ENCODE measurements at places on chromosomes 2 and 18.

GRCh38 chr2:173605994-173606393 lies 251.3 kb downstream of the CDCA7 start:
- no peak for DNase-seq

- DNase-seq, result no peak
Observed at GRCh38 chr2:56202381-56203121, 18.8 kb downstream of the CCDC85A start.

- DNase-seq, result no peak
Observed at GRCh38 chr2:172226244-172227061, 123.8 kb upstream of the DLX2 start.

- DNase-seq, result no peak
Observed at GRCh38 chr2:145411493-145411892, 891.6 kb upstream of the ZEB2 start.

DNA sequence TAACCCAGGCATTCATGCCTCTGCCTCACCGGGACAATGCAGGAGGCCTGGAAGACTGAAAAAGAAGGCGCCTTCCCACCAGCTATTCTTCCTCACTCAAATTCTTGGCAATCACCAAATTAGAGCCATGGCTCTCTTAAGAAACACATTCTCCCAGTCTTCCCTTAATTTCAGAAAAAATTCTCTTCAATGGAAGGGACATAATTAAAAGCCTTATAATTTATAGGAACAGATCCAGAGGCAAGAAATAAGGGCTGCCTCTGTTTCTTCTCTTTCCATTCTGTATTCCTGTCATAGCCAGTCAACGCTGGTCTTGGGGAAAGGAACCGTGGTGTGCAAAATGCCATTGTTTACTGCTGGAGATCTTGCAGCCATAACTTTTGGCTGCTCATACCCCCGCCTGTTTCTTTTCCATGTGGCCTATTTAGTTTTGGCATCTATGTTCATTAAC lies 32.8 kb downstream of the DTNA start:
- no peak for DNase-seq

GRCh38 chr18:50726960-50727589 lies 92.7 kb downstream of the MRO start:
- no peak for DNase-seq

DNA sequence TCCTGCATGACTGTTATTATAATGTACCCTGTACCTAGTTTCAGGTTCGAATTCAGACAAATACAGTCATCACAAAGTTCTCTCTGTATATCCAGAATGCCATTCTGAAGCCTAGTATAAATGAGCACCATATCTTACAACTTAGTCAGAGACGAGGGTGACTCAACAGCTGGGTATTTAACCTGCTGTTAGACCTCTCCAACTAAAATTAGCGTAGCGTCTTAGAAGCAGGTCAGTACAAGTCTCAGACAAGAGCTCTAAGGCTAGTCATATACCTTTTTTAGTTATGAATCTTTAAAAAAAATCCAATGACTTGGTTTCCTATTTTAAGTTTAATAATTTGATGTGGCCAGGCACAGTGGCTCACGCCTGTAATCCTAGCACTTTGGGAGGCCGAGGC lies 74.1 kb downstream of the CABYR start:
- DNase-seq, result no peak

GRCh38 chr18:3345452-3345851 lies 83.5 kb downstream of the MYL12B start:
- DNase-seq, result no peak

- no peak for DNase-seq
Observed at GRCh38 chr2:234805836-234806235, 146.0 kb upstream of the SH3BP4 start.

DNA sequence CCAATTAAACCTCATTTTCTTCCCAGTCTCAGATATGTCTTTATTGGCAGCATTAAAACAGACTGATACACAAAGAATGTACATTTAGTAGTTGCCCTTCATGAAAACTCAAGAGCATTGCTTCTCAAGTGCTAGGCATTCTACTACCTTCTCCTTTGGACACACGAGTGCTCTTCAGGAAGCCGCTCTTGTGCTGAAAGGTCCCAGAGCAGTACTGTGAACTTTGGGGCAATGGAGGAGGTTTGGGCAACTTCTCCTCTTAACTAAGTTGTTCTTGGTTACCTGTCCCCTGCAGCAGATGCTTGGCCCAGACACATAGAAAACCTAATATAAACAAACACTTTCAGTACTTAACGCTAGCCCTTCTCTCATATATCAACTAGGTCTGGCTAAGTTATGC lies 362.8 kb downstream of the DPP10 start:
- no peak for DNase-seq

- no peak for DNase-seq
Observed at GRCh38 chr2:154813636-154814035, 115.1 kb downstream of the KCNJ3 start.

DNA sequence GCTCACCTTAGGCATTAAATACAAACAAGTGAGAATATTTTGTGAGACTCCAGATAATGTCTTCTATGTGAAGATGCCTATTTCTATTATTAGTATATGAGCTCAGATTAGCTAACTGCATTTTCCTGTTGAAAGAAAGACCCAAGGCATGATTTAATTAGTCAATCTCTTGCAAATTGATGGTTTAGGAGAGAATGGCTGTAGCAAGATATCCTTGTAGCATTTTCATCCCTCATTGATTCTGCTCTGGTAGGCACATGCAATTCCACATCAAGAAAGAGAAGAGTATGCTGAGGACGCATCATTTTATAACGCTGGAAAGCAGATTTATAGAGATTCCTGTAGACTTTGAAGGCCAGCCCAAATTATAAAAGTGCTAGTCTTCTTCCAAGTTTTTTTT lies 332.0 kb downstream of the SOX11 start:
- no peak for DNase-seq

- DNase-seq, result no peak
Observed at GRCh38 chr2:5064687-5065086, 627.5 kb upstream of the SOX11 start.

DNA sequence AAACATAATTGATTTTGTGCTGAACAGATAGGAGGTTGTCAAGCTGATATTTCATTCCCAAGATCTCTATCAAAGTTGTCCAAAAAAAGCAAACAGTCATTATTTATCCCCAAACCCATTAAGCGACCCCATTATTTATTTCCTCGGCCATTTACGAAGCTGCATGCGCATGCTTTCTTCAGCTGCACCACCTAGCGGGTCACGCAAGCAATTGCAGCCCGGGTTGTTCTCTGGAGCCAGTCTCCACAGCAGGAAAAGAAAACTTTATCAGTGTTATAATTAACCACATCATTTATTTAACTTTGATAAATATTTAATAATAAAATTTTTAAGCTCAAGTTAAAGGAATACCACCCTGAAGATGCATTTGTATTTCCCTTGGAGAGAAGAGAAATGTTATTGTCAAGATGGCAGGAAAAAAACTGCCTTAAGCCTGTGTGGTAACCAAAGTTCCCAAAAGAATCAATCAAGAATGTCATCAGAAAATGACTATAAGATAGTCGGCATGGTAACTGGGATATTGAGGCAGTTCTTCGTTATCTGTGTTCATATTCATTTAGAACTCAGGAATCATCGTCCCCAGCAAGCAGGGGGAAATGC lies 304.7 kb downstream of the FBXO15 start:
- no peak for DNase-seq

DNA sequence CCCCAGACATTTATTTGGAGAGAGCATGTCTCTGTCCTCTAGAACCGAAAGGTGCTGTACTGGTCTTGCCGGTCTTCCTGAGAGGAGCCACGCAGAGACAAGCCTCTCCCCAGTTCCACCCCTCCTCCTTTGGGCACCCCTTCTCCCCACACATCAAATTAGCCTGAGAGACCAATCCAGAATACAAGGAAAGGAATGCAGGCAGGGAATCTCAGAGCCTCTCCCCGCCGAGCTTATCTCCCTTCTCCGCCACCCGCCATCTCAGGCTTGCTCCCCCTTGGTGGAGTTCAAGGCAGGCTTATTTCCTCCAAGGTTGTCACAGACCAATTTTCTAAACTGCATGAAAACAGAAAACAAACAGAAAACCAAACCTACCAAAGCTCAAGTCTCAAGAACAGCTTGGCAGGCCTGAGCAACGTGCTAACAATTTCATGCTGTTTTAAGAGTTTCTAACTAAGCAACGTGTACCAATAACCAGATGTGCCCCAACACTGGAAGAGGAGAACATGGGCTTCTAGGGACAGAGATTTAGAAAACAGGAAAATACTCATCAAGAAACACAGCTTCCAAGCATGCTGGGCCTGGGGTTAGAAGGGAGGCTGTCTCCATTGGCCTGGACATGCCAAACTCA lies 124.5 kb upstream of the PKDCC start:
- DNase-seq, result no peak

DNA sequence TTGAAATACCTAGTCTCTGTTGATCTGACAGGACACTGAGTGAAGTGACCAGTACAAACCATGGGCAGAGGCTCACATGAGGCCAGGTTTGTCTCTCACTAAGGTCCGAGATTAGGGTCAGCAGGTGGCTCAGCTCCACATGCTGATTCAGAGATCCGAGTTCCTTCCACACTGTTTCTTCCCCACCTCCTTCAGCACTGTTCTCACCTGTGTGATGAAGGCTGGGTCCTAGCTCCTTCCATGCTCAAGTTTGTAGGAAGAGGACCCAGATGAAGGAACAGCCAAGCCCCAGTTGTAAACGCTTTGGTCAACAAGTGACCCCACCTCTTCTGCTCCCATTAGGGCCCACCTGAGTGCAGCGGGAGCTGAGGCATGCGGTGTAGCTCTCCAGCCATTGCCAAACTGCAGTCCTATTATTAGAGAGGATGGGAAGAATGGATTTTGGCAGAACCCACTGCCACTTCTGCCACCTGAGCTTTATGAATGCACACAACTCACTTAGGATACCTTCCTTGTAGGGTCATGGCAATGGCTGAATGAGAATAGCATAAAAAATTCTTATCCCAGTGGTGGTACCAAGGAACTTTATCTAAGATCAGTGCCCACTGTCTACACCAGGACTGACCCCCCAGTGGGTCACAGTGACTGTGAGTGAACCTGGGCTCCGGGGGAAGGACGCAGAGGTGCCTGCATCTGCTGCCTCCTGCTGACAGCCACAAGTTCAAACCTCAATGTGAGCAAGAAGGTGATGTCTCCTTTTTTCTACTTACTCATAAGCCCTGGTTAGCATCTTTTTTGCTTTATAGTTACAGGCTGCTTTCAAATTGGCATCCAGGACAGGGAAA lies 324.8 kb upstream of the HS6ST1 start:
- no peak for DNase-seq

- DNase-seq, result no peak
Observed at GRCh38 chr2:148167855-148168254, 147.0 kb downstream of the MBD5 start.

DNA sequence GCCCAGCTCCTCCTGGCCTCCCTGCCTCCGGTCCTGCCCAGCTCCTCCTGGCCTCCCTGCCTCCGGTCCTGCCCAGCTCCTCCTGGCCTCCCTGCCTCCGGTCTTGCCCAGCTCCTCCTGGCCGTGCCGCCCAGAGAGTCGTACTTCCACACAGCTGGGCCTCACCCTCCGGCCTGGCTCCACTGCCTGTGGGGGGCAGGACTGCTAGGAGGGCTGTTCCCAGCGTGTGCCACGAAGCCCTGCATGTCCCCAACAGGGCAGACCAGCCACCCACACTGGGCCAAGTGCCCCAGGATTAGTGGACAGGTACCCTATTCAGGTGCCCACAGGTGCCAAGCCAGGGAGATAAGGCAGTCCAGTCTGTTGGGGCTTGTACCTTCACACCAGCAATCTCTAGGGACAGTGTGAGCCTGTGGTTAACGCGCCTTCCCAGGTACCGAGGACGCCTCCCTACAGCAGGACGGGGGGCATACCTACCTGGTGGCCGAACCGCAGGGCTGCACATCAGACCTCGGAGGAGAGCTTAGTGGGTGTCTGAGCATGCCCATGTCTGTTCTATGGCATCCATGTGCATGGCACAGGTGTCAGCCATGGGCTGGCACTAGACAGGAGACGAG lies 5.3 kb downstream of the GPC1 start:
- DNase-seq, result no peak

DNA sequence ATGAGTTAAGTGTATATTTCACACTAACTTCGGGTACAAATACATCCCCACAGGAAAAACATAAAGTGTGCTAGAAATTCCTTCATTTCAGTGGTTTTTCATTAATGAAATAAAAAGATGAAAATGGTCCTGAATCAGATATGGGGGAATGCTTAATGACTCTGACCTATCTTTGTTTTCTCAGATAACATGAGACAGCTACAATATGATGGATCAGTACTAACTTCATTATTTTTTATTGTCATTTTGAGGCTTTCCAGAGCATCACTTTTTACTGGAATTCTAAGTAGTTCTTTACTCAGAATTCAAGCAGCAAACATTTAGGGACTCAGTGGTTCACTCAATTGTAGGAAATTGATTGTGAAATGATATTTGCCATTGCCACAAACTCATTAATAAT lies 2.8 kb downstream of the SYT4 start:
- DNase-seq, result no peak

DNA sequence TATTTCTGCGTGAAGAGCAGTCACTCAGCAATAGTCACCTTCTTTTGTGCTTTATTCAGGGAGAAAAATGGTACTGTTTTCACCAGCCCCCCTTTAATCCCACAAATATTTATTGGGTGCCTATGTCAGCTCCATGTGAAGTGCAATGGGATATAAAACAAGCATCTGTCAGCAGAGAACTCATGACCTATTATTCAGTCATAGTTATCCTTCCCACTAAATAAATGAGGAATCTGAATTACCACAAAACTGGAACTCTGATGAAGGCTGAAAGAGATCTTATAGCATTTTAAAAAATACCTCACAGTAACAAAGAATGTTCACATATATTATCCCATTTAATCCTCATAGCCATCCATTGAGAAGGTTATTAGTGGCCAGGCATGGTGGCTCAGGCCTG lies 45.8 kb downstream of the DHX57 start:
- DNase-seq, result no peak

DNA sequence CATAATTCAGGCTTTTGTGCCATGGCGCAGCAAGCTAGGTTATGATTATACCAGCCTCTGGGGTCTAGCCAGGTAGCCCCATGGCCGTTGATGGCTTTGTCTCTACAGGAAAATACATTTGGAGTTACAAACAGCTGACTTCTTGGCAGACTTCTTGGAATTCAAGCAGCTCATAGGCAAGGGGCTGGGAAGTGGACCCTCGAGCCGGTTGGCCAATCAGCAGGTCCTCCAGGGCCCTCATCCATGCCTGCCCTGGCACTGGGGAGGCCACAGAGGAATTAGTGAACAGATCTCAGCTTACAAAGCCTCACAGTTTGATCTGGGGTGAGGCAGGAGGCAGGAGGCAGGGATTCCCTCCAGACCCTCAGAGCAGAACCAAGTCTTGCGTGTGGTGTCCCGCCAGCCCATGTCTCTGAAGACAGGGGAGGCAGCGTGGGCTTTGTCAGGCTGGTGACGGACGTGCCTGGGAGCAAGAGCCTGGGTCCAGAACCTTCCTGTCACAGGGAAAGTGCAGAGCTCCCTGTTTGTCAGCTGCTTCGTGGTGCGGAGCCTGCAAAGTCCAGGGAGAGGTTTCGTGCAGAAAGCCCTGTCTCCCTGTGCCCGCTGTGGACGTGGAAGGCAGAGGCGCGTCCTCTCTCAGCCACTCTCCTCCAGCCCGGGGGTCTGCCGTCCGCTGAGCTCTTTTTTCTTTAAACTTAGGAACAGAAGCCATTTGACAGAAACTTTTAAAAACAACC lies 131.7 kb downstream of the KLHL29 start:
- no peak for DNase-seq

GRCh38 chr2:151999053-151999452 lies 99.8 kb downstream of the CACNB4 start:
- DNase-seq, result no peak
